ENCODE measurements at places on chromosomes 6 and 20.

DNA sequence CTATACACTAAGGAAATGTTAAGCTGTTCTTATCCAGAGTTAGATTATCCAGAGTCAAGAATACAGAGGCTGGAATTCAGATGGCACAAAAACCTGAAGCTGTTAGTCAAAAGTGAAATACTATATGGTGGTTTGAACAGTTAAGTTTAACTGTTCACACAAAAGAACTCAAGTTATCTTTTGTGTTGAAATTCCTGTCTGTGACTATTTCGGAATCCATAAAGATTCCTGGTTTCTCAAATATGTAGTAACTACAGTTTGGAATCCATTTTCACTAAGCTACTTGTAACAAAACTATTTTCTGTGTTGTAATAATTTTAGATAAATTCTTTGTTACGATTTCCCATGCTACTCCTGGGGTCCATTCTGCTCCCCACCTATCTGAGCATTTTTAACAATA is 24.5 kb downstream of the FIG4 start:
- no peak for DNase-seq

- DNase-seq, result no peak
Measured at GRCh38 chr6:84791233-84791632, 26.8 kb upstream of the TBX18 start.

DNA sequence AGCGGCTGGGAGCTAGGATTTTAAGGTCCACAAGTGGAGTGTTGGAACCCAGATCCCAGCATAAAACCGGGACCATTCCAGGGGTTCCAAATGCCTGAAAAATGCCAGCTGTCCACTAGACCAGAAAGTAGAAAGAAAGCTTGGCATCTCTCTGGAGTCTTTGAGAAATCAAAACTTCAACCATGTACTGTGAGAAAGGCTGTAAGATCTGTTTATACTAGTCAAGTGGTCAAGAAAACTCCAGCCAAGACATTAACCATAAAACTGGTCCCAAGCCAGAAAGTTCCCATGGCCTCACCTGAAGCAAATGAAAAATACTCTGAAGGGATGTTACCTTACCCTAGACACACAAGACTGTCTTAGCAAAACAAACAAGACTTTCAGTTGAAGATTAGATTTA is 112.6 kb downstream of the DCDC2 start:
- no peak for DNase-seq

DNA sequence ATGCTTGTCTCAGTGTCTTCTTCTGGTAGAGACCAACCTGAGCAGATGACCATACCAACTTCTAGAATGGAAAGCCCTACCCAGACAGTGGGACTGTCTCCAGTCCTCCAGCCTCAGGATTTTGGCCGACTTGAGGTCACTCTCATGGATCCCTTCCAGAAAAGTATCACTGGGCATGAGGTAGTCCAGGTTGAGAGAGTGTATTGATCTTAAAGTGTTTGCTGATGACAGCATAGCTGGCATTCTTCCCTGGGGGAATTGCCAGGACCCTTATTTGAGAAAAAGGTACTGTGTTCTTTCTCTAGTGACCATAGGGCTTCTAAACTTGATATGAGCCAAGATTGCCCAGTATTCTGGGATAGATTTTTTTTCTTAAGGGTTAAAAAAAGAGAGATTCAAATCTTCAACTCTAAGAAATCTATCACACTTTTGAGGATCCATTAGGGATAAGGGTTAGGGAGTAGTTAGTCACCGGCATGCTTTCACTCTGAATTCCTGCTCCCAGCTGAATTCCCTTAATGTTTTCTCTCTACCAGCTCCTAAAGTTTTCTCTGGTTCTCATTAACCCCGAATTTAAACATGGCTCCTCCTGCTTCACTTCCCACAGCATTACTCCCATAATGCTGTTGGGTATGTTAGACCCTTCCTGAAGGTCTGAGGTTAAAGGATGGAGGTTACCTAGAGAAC is 73.6 kb upstream of the FLRT3 start:
- no peak for DNase-seq

- DNase-seq, result no peak
Measured at GRCh38 chr6:138811866-138812265, 16.0 kb downstream of the ECT2L start.

DNA sequence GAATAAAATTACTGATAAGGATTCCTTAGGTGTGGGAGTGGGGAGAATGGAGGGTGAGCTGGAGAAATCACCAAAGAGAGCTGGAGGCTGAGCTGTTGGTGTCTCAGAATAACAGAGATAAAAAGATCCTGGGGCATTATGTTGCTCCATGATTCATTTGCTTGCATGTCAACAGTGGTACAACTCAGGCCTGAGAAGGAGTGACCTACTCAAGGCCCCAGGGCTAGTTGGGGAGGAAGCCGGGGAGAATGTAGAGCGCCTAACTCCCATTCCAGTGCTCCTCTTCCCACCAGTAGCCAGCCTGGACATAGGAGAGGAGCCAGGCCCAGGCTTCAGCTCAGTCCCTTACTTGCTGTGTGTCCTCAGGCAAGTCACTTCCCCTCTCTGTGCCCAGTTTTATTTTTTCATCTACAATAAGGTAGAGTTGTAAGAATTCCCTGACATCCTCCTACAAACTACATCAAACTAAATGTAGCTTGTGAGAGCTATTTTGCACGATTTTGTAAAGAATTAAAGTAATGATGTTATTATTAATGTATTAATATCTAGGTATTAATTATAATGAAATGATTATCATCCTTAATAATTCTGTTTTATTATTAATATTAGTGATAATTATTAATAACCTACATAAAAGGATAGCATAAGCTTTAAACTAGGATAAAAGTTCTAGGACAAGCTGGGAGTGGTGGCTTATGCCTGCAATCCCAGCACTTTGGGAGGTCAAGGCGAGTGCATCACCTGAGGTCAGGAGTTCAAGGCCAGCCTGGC is 250.9 kb upstream of the SULF2 start:
- no peak for DNase-seq

GRCh38 chr20:4234128-4234527 is 218.8 kb upstream of the RNF24 start:
- no peak for DNase-seq

- DNase-seq, result no peak
Measured at GRCh38 chr6:29965563-29965872, 23.2 kb downstream of the HLA-A start.

- no peak for DNase-seq
Measured at GRCh38 chr6:33312361-33313104, 1.3 kb downstream of the TAPBP start.

- no peak for DNase-seq
Measured at GRCh38 chr20:50363027-50363426, 147.2 kb upstream of the PTPN1 start.

- DNase-seq, result no peak
Measured at GRCh38 chr20:49843139-49843538, 30.5 kb downstream of the SLC9A8 start.

DNA sequence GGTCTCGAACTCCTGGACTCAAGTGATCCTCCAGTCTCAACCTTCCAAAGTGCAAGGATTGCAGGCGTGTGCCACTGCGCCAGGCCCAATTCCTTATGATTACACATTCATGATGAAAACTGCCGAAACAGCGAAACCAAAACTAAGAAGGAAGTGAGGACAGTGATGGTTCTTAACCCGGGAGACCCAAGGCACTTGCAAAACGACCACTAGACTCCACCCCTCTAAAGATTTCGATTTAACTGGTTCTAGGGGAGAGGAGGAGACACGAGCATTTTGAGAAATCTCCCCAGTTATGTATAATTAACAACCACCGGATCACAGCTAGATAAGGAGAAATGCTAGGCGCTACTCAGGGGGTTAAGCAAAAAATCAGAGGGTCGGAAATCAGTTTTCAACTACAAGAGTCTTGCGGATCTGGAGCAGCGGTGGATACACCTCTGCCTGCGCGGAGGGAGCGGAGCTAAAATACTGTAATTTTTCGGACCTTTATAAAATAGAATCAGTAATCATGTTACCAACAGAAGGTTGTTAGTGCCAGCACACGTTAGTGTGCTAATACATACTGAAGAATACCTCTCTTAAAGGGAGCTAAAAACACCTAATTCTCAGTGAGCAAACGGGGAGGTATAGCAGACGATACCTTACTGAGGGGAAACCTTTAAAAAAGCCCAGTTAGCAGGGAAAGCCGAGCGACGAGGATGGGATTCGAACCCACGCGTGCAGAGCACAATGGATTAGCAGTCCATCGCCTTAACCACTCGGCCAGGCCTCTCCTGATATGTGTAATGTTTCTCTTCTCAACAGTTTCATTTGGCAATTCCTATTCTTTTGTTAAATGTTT is 60.0 kb upstream of the BTN3A2 start:
- peak; percentile 83 for DNase-seq

GRCh38 chr6:144029452-144029851 is 21.4 kb upstream of the PLAGL1 start:
- no peak for DNase-seq

- no peak for DNase-seq
Measured at GRCh38 chr20:25685276-25686080, 11.2 kb downstream of the ZNF337 start.

All from SIG-M5 (cell line).